ENCODE measurements at places on chromosomes 16 and 17. TPM values are rescaled to one million over a fixed set of nuclear protein-coding genes. Genes with fewer than 3 reads are reported as not detected.

Gene CACNA1H
- total RNA-seq = 26.1 TPM

Gene HS3ST2
- total RNA-seq = not detected

Gene SPOP
- total RNA-seq = 61.6 TPM

Gene CTRB1
- not detected for total RNA-seq

Gene CCL16
- not detected for total RNA-seq

Gene MAFG
- 8.9 TPM for total RNA-seq

Gene BLMH
- 37.1 TPM for total RNA-seq

Gene ABCC6
- total RNA-seq = 1.6 TPM

Gene KRT20
- not detected for total RNA-seq

Gene TBC1D26
- total RNA-seq = 1.6 TPM

Data from skeletal muscle tissue (tissue), 5 donors.